A549 treated with RU486 at 1 μM for 4 hours (cell line): ENCODE measurements at places on chromosomes 5 and 9. TPM values are rescaled to one million over a fixed set of nuclear protein-coding genes. Genes with fewer than 3 reads are reported as not detected.

IFNW1 gene
- total RNA-seq: not detected in 5 replicates

APBA1 gene
- 0.16 to 0.51 TPM (median 0.24 TPM) in 5 replicates for total RNA-seq

MSX2 gene
- total RNA-seq: 5.2 to 6.8 TPM (median 5.9 TPM) in 5 replicates

GRXCR2 gene
- not detected in 5 replicates for total RNA-seq

MELK gene
- 57.1 to 85.5 TPM (median 75.8 TPM) in 5 replicates for total RNA-seq

CTXN3 gene
- total RNA-seq: not detected in 5 replicates

PRDM9 gene
- total RNA-seq: not detected in 5 replicates

IL7R gene
- 0.46 to 0.91 TPM (median 0.62 TPM) in 5 replicates for total RNA-seq

GFRA3 gene
- total RNA-seq: 0.09 to 0.12 TPM (median 0.12 TPM) in 3 of 5 replicates, not detected in the others
